ENCODE measurements at places on chromosomes 1 and 21.

DNA sequence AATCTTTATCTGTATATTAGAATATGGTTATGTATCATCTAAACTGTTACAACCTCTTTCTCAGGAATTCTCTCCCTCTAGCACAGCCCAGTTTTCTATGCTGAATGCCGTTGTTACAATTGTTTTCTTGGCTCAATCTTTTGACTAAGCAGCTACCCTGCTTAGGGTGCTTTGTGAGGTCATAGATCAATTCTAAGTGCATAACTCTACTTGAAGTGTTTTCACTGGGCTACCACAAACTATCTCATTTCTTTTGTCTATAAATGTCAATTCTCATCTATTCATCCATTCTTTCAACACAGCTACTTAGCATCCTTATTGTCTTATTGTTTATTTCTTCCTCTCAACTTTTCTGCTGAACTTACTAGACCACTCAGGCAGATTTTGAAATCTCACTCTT is 77.1 kb downstream of the CEP350 start:
- DNase-seq: no peak

DNA sequence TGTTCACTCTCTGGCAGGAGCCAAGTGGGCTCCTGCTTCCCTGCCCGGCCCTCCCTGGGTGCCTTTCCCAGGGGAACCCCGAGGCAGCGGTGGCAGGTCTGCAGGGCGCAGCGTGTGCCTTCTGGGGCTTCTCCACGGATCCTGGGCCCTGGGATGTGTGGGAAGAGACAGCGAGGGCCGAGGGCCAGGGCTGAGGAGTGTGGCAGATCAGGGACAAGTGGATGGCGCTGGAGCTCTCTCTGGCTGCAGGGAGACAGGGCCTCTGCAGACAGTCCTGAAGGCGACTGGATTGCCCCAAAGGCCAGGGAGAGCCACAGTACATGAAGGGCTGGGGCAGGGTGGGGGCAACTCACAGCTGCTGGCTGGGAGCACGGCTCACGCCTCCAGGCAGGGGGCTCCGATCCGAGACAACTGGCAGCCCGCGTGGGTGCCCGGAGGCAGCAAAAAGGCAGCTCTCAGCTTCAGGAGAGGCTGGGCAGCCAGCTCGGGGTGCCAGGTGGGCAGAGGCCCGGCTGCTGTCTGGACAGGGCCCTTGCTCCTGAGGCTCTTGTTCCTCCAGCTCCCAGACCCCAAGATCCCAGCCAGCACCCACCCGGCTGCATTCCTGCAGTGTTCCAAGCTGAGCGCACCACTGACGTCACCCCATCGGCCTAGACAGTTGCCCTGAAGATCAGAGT is 16.0 kb downstream of the MORN1 start:
- DNase-seq: no peak

DNA sequence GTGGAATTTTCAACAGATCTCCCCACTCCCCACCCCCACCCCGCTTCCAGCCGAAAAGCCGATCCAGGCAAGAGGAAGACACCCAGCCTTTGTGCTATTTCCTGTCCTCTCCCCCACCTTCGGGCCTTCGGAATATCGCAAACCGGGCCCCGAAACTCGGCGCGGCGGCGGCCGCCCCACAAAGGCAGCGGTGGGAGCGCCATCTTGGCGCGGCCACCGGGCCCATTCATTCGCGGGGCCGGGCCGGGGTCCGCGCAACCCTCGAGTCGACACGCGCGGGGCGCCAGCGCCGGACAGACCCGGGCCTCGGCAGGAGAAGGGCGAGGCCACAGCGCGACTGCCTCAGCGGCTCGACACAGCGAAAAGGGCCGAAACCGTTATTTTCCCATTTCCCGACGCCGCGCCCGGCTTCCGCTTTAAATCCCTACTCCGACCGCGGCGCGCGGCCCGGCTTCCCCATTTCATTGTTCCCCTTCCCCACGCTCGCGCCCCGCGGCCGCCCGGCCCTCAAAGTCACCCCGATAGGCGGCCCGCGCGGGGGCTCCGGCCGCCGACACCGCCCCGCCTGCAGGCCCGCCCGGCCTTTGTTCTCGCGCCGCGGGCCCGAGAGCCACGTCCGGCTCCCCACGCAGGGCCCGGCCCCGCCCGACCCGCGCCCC is 911 bp downstream of the GNB1 start:
- peak; percentile 63 for DNase-seq

- DNase-seq: no peak
Observed at GRCh38 chr1:13929313-13929712, 229.3 kb downstream of the PRDM2 start.

GRCh38 chr1:162317621-162318020 is 59.0 kb downstream of the SPATA46 start:
- DNase-seq: no peak

All from stimulated activated CD4-positive, alpha-beta T cell treated with anti-CD3 and anti-CD28 coated beads, Interleukin-2, amount 100 ng/mL, for 24 hours (primary cell).